Hepatocyte (in vitro differentiated cells): ENCODE measurements at places on chromosomes 3 and 15.
A peak's percentile ranks its signal among the peaks of the same experiment; 100 is the strongest.

GRCh38 chr3:148246291-148246923 lies 451.3 kb upstream of the AGTR1 start:
- no peak for DNase-seq

GRCh38 chr15:95032156-95032555 lies 800.8 kb downstream of the MCTP2 start:
- DNase-seq: no peak

DNA sequence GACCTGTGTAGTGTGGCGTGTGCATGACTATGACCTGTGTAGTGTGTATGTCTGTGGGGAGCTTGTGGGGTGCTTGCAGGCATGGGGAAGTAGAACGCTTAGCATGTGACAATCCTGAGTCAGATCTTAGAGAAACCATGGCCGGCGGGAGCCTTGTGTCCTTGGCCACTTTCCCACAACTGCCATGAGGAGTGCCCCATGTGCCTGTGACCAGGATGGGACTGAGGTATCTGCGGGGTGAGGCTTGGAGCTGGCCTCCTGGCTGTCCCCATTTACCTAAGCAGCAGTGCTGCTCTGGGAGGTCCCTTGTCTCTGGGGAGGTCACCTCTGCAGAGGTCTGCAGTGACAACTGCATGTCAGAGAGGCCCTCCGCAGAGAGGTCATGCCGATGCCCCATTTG lies 23.6 kb downstream of the TRPM1 start:
- DNase-seq: no peak

DNA sequence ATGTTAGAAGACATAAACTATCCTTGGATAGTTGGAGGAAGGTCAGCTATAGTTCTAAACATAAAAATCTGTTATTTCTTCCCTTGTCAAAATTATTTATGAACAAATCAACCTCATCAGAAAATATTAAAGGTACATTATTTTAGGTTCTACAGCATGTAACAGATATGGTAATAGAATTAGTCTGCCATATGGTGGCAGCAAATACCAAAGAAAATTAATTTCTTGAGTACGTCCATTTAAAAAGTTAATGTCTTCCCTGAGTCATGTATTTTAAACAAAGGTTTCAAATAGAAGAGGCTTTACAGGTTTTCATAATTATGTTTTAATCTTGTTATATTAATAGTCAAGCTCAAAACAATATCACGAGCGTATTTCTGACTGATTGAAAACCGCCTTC lies 17.9 kb upstream of the ANKRD28 start:
- DNase-seq: peak; percentile 48

GRCh38 chr15:39156646-39157250 lies 424.1 kb upstream of the THBS1 start:
- DNase-seq: no peak

DNA sequence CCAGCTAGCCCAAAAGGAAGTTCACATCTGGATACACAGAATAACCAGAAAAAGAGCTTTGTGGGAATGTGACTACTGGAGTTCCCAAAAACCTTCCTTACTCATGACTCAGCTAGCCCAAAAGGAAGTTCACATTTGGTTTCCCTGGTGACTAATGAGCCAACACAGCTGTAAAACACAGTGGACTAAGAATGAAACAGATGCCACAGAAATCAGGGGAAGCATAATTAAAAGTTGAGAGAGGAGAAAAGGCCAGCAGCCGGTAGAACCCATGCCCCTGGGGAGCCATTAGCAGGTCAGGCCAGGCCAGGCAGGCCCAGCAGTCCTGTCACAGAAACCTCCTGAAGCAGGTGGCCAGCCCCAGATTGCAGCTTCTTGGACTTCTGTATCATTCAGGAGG lies 130.3 kb downstream of the GHSR start:
- DNase-seq: no peak

DNA sequence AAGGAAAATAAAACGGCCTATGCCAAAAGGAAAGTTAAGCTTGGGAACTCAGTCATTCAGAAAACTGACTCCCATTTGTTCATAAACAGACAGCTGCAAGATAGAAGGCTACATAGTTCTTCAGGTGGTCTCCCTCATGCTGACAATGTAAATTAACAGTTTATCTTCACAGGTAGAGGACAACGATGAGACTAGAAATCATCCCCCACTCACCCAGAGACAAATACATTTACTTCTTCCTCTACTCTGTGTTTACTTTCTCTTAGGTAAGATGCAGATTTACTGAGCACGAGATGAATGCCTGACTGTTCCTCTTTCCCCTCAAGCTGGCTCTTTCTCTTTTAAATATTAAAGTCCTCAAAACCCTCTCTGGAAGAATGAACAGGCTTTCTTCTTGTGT lies 117.6 kb upstream of the UBP1 start:
- DNase-seq: no peak

- no peak for DNase-seq
Measured at GRCh38 chr3:161599697-161600096, 103.1 kb downstream of the OTOL1 start.

DNA sequence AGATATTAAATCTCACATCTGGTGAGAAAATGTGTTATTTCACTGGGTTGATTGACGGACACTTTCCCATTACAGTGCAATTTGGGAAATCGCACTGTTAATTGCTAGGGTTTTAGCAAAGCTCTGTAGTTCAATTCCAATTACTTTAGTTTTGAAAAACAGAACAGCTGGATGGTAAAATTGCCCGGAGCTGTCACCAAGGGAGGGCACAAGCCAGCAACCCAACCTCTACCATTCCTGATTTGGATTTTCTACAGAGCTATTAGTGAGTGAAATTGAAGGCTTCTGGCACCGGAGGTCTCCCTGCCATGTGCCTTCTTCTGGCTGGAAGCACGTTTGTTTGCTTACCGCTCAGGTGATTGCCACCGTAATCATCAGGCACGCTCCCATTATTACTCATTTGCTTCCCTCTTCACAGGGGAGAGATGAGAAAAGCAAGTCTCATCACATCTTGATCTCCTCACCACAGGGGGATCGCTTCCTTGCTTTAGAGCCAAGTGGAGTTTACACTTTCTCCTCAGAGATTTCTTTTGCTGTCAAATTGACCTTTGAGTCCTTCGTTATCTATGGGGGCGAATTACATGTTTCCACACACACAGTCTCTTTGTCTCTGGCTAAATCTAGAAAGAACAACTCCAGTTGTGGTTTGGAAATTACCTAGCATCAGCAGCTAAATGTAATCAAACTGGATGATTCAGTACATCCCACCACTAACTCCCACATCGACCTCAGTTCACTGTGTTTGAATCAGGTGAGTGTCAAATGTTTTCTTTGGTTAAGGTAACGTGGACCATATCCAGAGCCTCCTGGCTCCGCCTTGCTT lies 421.7 kb upstream of the GOLIM4 start:
- peak; percentile 46 for DNase-seq
